ENCODE measurements at places on chromosomes 4 and X. TPM values are rescaled to one million over a fixed set of nuclear protein-coding genes. Genes with fewer than 3 reads are reported as not detected.

PAGE1 gene
- total RNA-seq: not detected

- no peaks in the 10 kb centered on the region for H3K36me3 ChIP-seq
- DNase-seq: no peak
- no peaks in the 10 kb centered on the region for H3K27me3 ChIP-seq
- H3K27ac ChIP-seq: no peak overlapping the region
- no peak overlapping the region for H3K4me3 ChIP-seq
Measured at GRCh38 chr4:16729336-16729735, 169.1 kb downstream of the LDB2 start.

DNA sequence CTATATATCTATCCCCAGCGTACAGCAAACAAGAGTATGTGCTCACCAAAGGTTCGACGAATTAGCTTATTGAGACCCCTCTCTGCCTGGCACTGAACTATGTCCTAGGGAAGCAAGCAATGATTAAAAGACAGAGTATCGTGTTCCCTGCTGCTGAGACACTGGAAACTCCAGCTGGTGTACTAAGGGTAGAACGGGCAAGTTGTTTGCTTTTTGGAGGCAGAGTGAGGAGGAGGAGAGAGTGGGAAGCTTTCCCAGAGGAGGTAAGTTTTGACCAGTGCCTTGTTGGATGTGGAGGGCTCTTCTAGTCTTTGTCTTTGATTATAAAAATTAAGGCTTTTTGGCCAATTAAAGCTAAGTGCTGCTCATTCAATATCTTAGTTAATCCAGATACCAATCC, 61.7 kb downstream of the PJA1 start:
- no peak overlapping the region for H3K27ac ChIP-seq
- H3K4me3 ChIP-seq: no peak overlapping the region
- no peaks in the 10 kb centered on the region for H3K36me3 ChIP-seq
- H3K4me1 ChIP-seq: no peaks in the 10 kb centered on the region
- no peaks in the 10 kb centered on the region for H3K27me3 ChIP-seq

DNA sequence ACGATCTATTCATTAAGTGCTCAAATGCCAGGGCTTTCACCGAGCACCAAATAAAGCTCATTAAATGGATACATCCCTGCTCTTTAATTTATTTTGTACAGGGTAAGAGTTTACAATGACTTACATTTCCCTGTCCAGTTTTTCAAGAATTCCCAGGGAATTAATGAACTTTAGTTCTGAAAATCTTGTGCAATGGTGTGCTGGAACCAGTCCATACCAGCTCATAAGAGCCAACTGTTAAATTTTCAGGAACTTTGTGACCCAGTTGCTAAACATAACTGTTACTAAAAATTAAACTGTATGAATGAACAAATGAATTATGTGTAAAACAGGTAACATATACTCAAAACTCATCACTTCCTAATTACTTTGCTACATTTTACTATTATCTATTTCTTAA, 191.7 kb upstream of the RASGEF1B start:
- no peak overlapping the region for H3K4me3 ChIP-seq
- H3K36me3 ChIP-seq: no peaks in the 10 kb centered on the region
- no peak for DNase-seq
- no peaks in the 10 kb centered on the region for H3K27me3 ChIP-seq

MAGEA12 gene
- total RNA-seq: not detected

GRCh38 chrX:4570151-4570550, 856.7 kb upstream of the PRKX start:
- no peak overlapping the region for H3K27ac ChIP-seq
- H3K4me1 ChIP-seq: no peaks in the 10 kb centered on the region
- no peak overlapping the region for H3K4me3 ChIP-seq
- DNase-seq: no peak

NUDT11 gene
- total RNA-seq: 7.1 TPM

DNA sequence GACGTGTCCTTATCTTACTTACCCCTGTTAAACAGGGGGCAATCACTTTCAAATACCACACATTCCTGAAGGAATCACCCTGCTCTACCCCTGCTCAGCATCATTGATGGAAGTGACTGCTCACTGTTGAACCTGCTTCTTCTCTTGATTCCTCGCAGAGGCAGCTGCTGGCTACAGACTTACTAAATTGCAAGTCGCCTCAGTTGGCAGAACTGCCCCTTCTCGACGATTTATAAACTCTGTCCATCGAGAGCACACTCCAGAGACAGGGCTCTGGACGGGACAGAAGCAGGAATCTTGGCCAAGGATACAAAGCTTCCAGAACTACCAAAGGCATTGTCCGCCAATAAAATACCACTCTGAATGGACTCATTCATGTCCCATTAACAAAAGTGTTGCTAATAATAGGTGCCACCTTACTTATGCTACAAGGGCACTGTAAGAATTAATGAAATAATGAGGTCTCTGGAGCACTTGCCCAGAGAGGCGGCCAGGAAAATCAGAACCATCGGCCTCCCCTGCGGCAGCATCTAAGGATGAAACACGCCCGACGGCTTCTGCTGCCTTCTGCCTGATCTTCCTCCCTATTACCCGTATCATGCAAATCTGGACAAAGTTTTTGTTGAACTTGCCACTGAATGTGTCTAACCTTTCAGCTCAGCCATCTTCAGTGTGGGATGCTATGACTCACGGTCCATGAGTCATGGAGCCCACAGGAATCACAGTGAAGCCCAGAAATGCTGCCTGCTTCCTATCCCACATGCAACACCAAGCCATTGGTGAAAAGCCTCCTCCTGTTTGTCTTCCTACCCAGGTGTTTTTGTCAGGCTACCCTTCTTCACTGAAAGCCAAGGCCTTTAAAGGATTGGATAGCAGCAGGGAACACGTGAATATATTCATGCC, 164.9 kb downstream of the MAML3 start:
- peaks cover 8% of the 10 kb centered on the region for H3K4me1 ChIP-seq
- no peak overlapping the region for H3K27ac ChIP-seq
- no peak overlapping the region for H3K4me3 ChIP-seq
- H3K36me3 ChIP-seq: no peaks in the 10 kb centered on the region
- H3K27me3 ChIP-seq: no peaks in the 10 kb centered on the region

GRCh38 chr4:121510341-121510874, 129.6 kb upstream of the QRFPR start:
- no peaks in the 10 kb centered on the region for H3K36me3 ChIP-seq
- H3K4me1 ChIP-seq: no peaks in the 10 kb centered on the region
- DNase-seq: no peak

CYSLTR1 gene
- total RNA-seq: 0.50 TPM
